ENCODE measurements at places on chromosomes 5 and 9. TPM values are rescaled to one million over a fixed set of nuclear protein-coding genes. Genes with fewer than 3 reads are reported as not detected.
A peak's percentile ranks its signal among the peaks of the same experiment; 100 is the strongest.

DNA sequence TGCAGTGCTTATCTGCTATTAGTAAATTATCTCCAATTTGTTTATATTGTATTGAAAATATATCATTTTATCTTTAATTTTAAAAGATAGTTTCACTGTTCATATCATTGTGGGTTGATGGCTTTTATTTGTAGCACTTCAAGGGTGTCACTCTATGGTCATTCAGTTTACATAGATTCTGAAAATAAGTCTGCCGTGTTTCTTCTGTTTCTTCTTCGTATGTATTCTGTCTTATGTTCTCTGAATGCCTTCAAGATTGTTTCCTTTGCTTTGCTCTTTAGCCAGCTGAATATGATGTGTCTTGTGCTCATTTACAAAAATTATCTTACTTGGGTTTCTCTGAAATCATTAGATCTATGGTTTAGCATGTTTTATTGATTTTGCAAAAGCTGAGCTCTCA lies 359.9 kb downstream of the CYLC2 start:
- DNase-seq = no peak
- H3K4me3 ChIP-seq = no peak overlapping the region
- H3K36me3 ChIP-seq = no peaks in the 10 kb centered on the region
- no peaks in the 10 kb centered on the region for H3K4me1 ChIP-seq
- H3K27ac ChIP-seq = no peak overlapping the region

- no peak for DNase-seq
- no peak overlapping the region for H3K4me3 ChIP-seq
- H3K4me1 ChIP-seq = peaks cover 24% of the 10 kb centered on the region
- peak overlapping the region; percentile 88 for H3K27ac ChIP-seq
These were observed 24.9 kb downstream of the C9orf50 start for GRCh38 chr9:129595903-129596540.

DNA sequence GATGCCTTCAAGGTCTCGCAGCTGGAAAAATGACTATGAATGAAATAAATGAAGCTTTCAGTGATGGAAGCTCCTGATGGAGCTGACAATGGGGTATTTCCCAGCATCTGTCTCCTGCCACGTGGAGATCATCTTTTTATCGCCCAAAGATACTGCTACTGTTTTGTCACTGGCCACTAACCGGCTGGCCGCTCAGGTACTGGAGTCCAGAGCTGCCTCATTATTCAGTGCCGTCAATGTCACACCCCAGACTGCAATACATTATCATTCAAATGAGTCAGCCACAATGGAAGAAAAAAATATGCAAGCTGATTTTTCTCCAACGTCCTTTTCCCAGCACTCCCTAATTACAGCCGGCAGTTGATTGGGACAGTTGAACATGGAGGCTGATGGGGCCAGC lies 280.4 kb downstream of the ZSWIM6 start:
- no peaks in the 10 kb centered on the region for H3K36me3 ChIP-seq
- peaks cover 3% of the 10 kb centered on the region for H3K27me3 ChIP-seq
- H3K4me1 ChIP-seq = no peaks in the 10 kb centered on the region
- DNase-seq = no peak
- no peak overlapping the region for H3K27ac ChIP-seq

DNA sequence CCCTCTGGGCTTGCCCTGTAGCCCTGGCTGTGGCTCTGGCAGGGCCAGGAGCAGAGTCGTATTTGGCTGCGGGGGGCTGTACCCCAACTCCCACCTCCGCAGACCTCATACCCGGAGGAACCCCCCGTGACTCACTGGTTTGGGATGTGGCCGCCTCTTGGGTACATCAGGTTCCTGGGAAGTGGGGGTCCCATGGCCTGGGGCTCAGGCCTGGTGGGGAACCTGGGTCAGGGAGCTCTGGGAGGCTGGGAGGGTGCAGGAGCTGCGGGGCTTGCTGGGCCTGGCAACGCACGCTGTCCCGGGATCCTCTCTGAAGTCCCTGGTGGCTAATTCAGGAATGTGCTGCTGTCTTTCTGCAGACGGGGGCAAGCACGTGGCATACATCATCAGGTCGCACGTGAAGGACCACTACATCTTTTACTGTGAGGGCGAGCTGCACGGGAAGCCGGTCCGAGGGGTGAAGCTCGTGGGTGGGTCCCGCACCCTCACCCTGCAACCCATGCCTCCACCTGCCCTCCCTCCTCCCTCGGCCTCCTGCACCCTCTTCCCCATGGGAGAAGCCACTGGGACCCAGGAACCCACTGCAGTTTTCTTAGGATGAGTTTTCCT lies 2.4 kb downstream of the LCN1 start:
- no peak overlapping the region for H3K4me3 ChIP-seq
- H3K27me3 ChIP-seq = no peaks in the 10 kb centered on the region
- H3K36me3 ChIP-seq = no peaks in the 10 kb centered on the region
- DNase-seq = no peak

- no peak for DNase-seq
- H3K4me1 ChIP-seq = no peaks in the 10 kb centered on the region
- H3K27me3 ChIP-seq = no peaks in the 10 kb centered on the region
- H3K36me3 ChIP-seq = no peaks in the 10 kb centered on the region
- H3K27ac ChIP-seq = no peak overlapping the region
These were observed 6.6 kb upstream of the ADGRD2 start for GRCh38 chr9:124443625-124444024.

GRCh38 chr5:66992547-66992946 lies 204.1 kb downstream of the CD180 start:
- H3K4me1 ChIP-seq = peaks cover 4% of the 10 kb centered on the region
- no peak for DNase-seq
- H3K27me3 ChIP-seq = no peaks in the 10 kb centered on the region
- no peak overlapping the region for H3K27ac ChIP-seq

- no peak for DNase-seq
- H3K27me3 ChIP-seq = no peaks in the 10 kb centered on the region
- H3K36me3 ChIP-seq = no peaks in the 10 kb centered on the region
- H3K4me3 ChIP-seq = no peak overlapping the region
- H3K27ac ChIP-seq = no peak overlapping the region
These were observed 23.7 kb upstream of the PRDM12 start for GRCh38 chr9:130640681-130641080.

DNA sequence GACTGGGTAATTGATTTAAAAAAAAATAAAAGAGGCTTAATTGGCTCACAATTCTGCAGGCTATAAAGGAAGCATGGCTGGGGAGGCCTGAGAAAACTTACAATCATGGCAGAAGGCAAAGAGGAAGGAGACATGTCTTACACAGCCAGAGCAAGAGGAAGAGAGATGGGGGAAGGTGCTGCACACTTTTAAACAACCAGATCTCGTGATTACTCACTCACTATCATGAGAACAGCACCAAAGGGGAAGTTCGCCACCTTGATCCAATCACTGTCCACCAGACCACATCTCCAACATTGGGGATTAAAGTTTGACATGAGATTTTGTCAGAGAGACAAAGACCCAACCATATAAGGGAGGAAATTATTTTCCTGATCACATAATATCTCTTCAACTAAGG lies 138.8 kb upstream of the NR4A3 start:
- H3K4me3 ChIP-seq = no peak overlapping the region
- H3K27me3 ChIP-seq = no peaks in the 10 kb centered on the region
- peaks cover 14% of the 10 kb centered on the region for H3K4me1 ChIP-seq
- no peaks in the 10 kb centered on the region for H3K36me3 ChIP-seq
- H3K27ac ChIP-seq = no peak overlapping the region

- H3K27ac ChIP-seq = no peak overlapping the region
- DNase-seq = no peak
- no peaks in the 10 kb centered on the region for H3K27me3 ChIP-seq
- no peak overlapping the region for H3K4me3 ChIP-seq
- no peaks in the 10 kb centered on the region for H3K36me3 ChIP-seq
- H3K4me1 ChIP-seq = no peaks in the 10 kb centered on the region
These were observed 40.2 kb downstream of the NSUN2 start for GRCh38 chr5:6592601-6593000.

GRCh38 chr5:113203916-113204315 lies 227.3 kb downstream of the DCP2 start:
- no peak overlapping the region for H3K4me3 ChIP-seq
- peak overlapping the region; percentile 82 for H3K27ac ChIP-seq
- no peak for DNase-seq
- H3K4me1 ChIP-seq = peaks cover 55% of the 10 kb centered on the region
- H3K36me3 ChIP-seq = no peaks in the 10 kb centered on the region
- H3K27me3 ChIP-seq = no peaks in the 10 kb centered on the region

Gene PLK2
- 183 TPM for total RNA-seq

Gene GNPDA1
- total RNA-seq = 106 TPM

Gene ADRB2
- total RNA-seq = 0.63 TPM

Gene GADD45G
- 14.7 TPM for total RNA-seq
